ENCODE measurements at places on chromosomes 16 and 17.

- DNase-seq: no peak
Observed at GRCh38 chr16:47470810-47471209, 9.7 kb downstream of the PHKB start.

DNA sequence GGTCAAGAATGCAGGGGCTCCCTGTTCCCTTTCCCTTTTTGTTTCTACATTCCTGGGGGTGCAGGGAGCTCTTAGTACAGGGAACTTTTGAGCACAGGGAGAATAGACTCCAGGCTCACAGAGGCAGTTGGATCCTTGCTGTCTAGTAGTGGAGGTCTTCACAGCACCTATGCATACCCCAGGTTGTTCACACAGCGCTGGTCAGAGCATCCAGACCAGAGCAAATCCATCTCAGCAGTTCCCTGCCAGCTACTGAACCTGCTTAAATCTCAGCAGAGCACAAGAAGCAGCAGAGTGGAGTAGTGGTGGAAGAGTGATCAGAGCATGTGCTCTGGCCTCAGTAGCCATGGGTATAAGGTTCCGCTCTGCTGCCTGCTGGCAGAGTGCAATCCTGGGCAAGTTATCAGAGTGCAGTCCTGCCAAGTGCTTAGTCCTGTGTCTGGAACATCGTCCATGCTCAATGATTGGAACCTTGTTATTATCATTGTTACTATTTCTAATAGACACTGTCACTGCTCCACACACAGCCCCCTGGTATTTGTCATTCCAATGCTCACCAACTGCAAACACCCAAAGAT, 220.4 kb downstream of the CBLN1 start:
- no peak for DNase-seq

- DNase-seq: no peak
Observed at GRCh38 chr16:52090080-52090479, 456.9 kb downstream of the TOX3 start.

DNA sequence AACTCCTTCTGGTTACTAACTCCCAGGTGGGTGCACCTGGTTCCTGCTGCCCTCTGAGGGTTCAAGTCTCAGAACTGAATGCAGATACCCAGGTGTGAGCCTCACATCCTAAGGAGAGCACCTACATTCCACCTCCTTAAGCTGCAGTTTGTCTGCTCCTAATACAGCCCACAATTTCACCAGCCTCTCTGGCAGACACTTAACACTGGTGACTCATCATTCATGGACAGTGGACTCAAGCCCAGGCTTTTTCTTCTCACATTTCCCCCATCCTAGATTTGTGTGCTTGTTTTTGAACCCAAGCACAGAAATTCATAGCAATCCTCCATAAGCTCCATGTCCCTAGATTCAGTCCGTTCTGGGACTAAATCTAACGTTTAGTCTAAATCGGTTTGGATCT, 7.0 kb upstream of the MAF start:
- no peak for DNase-seq

DNA sequence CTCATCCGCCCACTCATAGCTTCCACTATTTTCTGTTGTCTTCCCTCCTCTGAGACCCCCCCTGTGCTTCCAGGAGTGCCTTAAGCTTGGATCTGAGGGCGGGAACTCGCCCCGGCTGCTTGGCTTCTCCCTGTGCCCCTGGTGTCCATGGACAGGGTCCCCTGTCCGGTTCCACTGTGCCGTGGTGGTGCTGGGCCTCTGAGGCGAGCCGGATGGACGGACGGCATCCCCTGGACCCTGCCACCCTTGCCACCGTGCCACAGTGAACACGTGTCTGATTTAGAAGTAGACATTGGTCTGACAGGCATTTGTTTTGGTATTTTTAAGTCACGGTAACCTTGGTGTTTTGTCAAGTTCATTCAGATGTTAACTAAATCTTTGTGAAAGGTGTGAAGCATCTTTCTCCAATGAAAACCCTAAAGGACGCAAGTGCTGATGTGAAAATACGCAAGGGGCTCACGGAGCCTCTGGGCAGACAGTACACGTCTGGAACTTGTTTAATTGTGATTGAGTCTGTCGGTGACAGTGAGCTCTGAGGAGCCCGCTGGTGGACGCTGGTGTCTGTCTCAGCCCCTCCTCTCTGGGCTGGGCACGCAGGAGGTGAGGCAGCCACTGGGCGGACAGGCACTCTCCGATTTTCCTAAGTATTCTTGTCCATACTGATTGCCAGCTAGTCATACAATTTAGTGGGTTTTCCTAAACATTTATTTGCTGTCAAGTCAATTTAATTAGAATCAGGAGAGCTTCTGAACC, 26.3 kb downstream of the ZNF750 start:
- no peak for DNase-seq

DNA sequence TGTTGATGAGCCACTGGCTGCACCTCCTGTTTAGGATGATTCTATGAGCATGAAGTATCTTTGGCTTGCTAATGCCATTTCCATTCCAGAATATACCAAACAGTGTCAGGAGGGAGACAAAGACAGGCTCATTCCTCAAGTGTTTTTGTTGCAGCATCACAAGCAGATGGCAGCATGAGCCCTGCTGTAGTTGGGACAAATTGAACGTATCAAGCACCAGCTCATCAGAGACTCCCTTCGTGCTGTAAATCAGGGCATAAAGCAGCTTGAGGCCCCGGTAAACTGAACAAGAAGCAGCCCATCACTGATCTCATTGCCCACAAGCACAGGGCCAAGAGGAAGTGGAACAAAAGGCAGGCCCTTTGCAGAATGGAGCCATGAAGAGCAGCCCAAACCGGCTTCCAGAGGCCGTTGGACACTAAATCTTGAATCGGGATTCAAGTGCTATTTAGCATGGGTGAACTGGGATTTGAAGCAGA, 45.9 kb upstream of the HS3ST3A1 start:
- DNase-seq: peak; percentile 74

GRCh38 chr17:79029327-79030009, 5.5 kb downstream of the C1QTNF1 start:
- DNase-seq: no peak

- DNase-seq: peak; percentile 18
Observed at GRCh38 chr17:77096570-77097214, 44.1 kb upstream of the SEC14L1 start.

DNA sequence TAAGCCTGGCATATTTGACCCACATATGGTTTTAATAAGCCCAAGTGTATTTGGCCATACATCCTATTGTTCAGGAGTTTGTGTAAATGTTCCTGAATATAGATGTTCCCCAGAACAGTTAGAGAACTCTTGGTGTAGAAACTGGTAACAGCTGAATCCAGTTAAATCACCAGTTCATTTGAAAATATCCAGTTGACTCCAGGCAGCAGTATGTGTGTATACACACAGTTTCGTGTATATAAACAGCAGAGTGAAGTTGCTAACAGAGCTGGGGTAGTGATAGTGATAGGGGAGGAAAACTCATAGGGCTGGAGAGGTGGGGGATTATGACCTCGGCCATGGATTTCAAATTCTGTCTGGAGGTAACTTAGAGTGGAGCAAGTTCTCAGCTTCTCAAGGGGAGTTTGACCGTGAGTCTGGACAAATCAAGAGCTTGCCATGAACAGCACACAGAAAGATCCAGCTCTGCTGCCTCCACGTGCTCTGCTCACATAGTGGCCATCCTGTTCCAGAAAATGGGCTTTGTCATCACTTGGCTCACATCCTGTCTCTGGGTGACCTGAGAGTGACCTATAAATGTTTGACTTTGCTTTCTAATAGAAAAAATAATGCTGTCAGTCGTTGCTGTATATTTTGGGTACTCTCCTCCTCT, 30.6 kb upstream of the MMD start:
- no peak for DNase-seq

GRCh38 chr17:76734080-76734840, 2.9 kb downstream of the SRSF2 start:
- DNase-seq: peak; percentile 46

Data from MV-4-11 (cell line).